ENCODE measurements at places on chromosomes 12 and 14. TPM values are rescaled to one million over a fixed set of nuclear protein-coding genes. Genes with fewer than 3 reads are reported as not detected.

Gene ITGA5
- 23.7 TPM for total RNA-seq

Gene DEGS2
- 0.35 TPM for total RNA-seq

Gene WSCD2
- 0.58 TPM for total RNA-seq

Gene SOS2
- total RNA-seq: 11.4 TPM

Gene BATF
- total RNA-seq: not detected

Gene CRACR2A
- 3.0 TPM for total RNA-seq

Gene OLR1
- not detected for total RNA-seq

Gene PLEKHD1
- 0.28 TPM for total RNA-seq

Gene LRRK2
- 0.24 TPM for total RNA-seq

Gene PTPRO
- 1.5 TPM for total RNA-seq

Gene GSC
- total RNA-seq: 0.97 TPM

Gene ANP32D
- total RNA-seq: not detected

Gene ACOT6
- not detected for total RNA-seq

Gene SERPINA1
- total RNA-seq: not detected

Gene P2RX2
- total RNA-seq: 3.0 TPM

Gene LRFN5
- total RNA-seq: 6.3 TPM

Gene FIGNL2
- total RNA-seq: 5.2 TPM

Gene OVCH1
- total RNA-seq: not detected

Gene FRMD6
- total RNA-seq: 15.9 TPM

Gene POTEM
- not detected for total RNA-seq

Gene WSB2
- total RNA-seq: 60.8 TPM

Gene C12orf54
- total RNA-seq: not detected

Gene DYRK2
- 30.4 TPM for total RNA-seq

Gene RASSF8
- 30.8 TPM for total RNA-seq

Gene PIK3C2G
- not detected for total RNA-seq

Data from GM23338 (cell line).